ENCODE measurements at places on chromosomes 2 and 18.

DNA sequence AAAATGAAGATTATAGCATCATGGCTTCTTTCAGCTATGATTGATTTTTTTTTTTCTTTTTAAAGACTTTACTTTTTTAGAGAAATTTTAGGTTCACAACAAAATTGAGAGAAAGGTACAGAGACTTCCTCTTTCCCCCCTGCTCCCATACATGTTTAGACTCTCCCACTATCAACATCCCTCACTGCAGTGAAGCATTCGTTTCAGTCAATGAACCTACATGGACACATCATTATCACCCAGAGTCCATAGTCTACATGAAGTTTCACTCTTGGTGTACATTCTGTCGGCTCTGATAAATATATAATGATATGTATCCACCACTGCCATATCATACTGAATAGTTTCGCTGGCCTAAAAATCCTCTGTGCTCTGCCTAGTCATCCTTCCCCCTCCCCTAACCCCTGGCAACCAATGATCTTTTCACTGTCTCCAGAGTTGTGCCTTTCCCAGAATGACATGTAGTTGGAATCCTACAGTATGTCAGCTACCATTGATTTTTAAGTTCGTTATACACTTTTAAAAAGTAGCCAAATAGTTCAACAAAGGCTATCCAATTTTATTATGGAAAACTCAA lies 86.8 kb downstream of the GPD2 start:
- no peak for DNase-seq

GRCh38 chr2:226198956-226199355 lies 600.7 kb downstream of the IRS1 start:
- no peak for DNase-seq

DNA sequence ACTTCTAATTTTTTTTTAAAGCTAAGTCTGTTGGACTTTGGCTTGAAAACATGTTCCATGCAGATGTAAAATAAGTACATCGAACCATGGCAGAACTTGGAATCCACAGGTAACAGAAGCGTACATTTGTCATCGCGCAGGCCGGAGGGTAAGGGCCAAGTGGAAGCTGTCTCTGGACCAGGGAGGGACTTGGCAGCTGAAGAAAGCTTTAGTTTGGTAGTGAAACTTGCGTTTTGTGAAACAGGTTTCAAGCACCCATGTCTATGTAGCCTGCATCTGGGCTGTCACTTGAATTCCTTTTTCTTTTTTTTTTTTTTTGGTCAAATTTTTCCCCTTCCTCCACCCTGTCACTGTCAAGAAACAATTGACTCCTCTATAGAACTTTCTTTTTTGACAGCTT lies 20.4 kb downstream of the GRHL1 start:
- DNase-seq: no peak

DNA sequence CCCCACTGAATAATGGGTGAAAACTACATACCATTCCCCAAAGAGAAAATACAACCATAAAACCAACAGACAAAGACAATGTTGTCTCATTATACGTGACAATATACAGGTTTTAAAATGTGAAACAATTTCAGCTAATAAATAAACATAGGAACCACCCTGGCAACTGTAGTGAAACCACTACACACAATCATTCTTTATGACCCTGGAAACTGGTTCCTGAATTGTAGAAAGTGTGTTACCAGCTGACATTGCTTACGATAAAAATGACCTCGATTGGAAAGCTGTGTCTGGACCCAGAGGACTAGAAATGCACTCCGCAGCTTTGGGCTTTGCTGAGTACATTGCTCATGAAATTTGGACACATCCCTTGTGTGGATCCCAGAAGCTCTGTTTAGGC lies 73.9 kb upstream of the LPIN2 start:
- no peak for DNase-seq

DNA sequence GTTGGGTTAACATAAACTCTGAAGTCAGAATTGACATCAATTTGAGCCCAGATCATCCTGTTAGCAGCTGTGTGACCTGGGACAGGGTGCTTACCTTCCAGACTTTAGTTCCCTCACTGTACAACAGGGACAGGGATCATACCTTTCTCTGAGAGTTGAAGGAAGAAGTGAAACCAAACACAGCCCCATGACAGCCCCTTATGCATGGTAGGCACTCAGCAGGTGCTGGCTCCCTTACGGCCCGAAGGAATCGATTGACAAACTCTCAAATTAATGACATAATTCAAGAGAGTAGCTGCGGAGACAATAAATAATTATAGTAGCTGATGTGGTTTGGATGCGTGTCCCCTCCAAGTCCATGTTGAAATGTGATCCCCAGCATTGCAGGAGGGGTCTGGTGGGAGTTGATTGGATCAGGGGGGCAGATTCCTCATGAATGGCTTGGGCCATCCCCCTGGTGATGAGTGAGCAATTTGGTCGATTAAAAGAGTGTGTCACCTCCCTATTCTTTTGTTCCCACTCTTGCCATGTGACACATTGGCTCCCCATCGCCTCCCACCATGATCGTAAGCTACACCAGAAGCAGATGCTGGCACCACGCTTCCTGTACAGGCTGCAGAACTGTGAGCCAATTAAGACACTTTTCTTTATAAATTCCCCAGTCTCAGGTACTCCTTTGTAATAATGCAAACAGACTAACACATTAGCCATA lies 72.4 kb downstream of the ODC1 start:
- no peak for DNase-seq

DNA sequence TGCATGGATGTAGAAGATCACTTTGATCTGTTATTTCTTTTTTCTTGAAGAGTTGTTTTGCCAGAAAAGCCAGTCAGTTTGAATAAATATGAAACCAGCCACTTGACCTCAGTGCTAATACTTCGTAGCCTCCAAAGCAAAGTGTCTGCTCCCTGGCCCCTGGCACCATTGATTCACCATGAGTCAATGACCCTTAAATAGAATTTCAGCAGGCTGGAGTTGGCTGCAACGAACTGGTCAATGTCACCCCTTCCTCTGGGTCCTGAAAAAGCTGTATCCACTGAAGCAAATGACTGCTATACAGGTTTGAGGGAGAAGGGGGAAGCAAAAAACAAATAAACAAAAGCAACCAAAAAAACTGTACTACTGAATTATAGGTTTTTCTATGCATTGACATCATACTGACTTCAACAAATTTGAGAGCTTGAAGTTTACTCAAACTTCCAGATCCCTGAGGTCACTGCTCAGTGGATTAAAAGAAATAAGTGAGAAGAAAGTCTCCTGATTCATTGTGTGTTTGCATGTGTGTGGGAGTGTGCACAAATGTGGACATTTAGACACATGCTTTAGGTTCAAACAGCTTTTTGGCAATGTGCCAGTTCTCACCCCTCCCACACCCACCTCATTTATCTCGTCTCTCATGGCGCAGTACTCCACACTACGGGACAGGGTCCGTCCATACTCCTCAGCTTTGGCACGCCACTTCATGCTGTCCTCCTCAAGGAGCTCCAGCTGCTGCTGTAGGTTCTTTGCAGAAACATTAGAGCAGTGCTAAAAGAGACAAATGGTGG lies 58.1 kb upstream of the TTN start:
- DNase-seq: no peak

- no peak for DNase-seq
These were observed 97.7 kb upstream of the OTOS start for GRCh38 chr2:240238201-240238600.

- DNase-seq: no peak
These were observed 93.5 kb downstream of the TFCP2L1 start for GRCh38 chr2:121191191-121192170.

DNA sequence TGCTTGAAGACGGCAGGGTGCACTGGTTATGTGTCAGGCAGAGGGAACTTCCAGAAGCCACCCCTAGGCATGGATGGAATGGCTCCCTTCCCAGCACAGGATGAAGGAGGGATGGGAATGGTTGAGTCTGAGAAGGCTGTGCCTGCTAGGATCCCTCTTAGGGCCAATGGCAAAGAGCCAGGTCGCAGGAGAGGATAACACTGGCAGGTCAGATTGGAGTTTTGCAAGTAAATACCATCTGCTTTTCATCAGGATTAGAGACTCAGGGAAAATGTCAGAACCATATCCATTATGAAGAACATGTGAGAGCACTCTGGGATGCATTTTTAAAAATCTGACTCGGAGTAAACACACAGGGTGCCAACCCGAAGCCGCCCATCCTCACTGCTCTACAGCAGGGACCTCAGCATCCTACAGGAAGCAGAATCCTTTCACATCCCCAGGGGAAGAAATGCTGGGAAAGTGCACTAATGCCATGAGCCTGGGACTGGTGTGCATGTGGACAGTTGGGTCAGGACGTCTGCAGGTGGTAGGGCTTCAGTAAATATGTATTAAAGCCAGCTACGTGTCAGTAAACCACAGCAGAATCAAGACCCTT lies 139.9 kb downstream of the MYT1L start:
- no peak for DNase-seq

DNA sequence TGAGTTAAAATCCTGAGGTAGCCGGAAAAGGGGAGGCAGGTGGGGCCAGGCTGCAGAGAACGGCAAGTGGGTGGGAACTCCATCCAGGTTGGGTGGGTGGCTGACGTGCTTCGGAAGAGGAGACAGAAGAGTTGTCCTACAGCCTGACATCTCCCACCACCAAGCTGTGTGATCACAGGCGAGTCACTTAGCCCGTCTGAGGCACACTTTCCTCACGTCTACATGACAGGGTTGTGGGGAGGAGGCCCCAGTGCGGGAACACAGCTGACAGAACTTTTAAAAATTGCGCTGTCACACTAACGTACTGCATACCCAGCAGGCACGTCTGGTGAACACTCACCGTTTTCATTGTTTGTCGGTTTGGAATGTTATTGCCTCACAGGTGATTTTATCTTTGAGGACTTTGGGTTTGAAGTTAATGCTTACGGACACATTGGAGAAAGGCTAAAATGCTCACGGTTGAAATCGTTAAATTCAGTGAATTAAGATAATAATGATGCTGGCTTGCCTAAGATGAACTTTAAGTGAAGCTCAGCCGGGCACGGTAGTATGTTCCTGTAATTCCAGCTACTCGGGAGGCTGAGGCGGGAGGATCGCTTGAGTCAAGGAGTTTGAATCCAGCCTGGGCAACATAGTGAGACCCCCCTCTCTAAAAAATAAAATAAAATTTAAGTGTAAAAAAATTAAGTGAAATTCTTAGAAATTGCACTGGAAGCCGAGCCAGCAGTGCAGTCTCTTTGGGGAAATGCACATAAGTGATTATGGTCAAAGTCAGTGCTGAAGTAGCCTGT lies 8.9 kb downstream of the EMILIN2 start:
- no peak for DNase-seq

DNA sequence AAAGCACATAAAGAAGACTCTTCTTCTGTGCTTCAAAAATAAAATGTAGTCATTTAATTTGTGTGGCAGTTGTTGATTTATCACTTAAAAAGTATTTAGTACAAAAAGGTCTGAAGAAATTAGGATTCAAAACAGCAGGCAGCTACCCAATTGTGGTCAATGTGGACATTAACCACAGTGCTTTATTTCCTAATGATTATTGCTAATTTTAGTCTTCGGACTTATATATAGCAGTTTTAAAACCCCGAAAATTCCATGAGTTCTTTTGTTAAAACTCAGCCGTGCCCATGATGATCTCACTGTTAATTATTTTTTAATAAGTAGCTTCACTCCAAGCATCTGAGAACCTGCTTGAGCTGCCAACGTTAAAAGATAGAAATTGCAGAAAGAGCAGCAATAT lies 594.3 kb downstream of the STK39 start:
- DNase-seq: no peak

DNA sequence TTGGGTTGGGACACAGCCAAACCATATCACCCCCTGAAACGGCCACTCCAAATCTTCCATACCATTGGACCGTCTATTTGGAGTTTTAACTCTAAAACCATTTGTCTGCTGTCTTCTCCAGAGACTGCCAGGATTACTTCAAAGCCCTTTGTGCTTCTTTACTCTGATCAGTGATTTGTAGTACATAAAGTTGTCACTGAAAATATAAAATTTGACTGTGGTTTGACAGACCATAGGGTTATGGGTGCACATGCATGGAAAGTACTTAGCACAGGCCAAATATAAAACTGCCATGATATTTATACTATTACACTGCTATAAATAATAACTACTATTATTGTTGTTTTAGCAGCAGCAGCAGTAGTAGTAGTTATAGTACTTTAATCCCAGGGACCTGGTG lies 53.7 kb upstream of the AQP4 start:
- no peak for DNase-seq

GRCh38 chr2:129802290-129802689 lies 177.2 kb upstream of the RAB6C start:
- no peak for DNase-seq

GRCh38 chr18:11860594-11861450 lies 9.6 kb downstream of the CHMP1B start:
- no peak for DNase-seq

GRCh38 chr18:35289293-35289692 lies 736 bp downstream of the ZSCAN30 start:
- no peak for DNase-seq

DNA sequence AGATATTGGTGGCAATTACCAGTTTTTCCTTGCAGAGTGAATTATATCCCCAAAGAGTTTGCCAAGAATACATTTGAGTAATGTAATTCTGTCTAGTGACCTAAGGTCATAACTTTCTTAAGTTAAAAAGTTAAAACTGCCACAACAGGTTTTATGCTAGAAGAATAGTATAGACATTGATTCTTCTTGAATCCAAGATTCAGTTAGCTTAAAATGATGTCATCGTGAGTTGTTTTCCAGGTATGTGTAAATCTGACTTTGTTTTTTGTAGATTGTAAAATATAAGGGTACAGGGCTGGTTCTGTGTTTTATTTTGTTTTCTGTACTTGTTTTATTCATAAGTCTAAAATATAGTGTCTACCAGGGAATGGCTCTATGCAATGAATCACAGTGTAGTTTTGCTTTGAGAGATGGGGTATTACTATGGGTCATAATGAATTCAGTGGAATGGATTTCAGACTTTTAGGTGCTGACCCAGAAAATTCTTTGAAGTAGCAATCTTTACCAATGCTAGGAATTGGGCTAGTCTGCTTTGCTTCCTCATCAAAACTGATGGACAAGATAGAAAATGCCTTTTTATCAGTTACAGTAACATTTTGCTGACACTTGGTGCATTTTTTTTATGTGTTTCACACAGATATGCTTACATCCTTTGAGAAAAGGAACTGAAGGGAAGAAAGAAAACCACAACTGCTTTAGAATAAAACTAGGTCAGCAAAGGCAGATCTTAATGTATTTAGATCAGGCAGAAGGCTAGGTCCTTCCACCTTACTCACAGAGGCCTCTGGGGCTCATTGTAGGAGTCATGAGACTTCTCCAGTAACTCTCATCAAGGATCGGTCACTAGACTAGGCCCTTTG lies 20.8 kb upstream of the MGAT5 start:
- DNase-seq: no peak

DNA sequence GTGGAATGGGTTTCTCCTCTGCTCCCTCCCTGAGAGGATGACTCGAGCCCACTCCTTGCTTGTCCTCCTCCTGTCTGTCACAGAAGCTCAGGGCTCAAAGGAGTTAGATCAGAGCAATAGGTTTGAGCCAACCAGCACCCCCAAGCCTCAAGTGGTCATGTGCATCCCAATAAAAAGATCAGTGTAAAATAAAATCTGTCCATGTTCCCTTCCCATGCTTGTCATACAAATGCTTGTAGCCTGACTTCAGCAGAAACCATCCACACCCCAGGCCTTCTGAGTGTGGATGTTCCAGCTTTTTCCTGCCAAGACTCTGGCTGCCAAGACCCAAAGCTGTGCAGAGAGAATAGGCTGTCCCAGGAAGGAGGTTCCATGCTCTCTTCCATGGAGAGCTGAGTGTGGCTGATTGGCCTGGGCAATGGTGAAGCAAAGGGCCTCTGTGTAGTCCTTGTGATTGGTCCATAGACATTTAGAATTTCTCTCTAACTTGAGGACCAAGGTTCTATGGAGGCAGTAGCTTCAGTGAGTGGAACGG lies 67.4 kb downstream of the GYPC start:
- DNase-seq: no peak

- no peak for DNase-seq
These were observed 31.4 kb downstream of the CCDC93 start for GRCh38 chr2:117982376-117983033.

GRCh38 chr18:79456105-79456980 lies 60.6 kb downstream of the NFATC1 start:
- no peak for DNase-seq
